Activated T-helper 17 cell treated with anti-CD3 and anti-CD28 coated beads, Interleukin-2, amount 50 U/mL, for 72 hours (primary cell): ENCODE measurements at places on chromosomes 5 and 9.

GRCh38 chr5:68822796-68823195, 271.0 kb upstream of the SLC30A5 start:
- ATAC-seq = no peak
- no peak overlapping the region for H3K27ac ChIP-seq
- H3K4me1 ChIP-seq = no peaks in the 10 kb centered on the region
- peaks cover 23% of the 10 kb centered on the region for H3K27me3 ChIP-seq

DNA sequence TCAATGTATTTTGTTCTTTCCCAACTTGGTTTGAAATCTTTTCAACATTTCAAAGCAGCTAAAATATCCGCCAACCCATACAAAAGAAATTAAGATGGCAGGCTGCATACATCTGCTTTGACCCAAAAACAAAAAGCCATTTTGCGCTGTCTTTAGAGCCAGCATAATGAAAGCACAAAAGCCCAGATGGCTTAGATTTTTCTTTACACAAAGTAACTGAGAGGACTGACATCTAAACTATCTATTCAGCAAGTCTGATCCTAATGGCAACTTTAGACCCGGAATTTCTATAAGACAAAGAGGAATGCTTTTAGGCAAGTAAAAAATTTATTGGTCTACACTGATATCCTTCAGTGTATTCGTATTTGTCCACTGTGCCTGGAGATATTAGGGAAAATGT, 86.3 kb downstream of the MYO10 start:
- H3K27me3 ChIP-seq = peaks cover 6% of the 10 kb centered on the region
- no peak for ATAC-seq
- H3K4me3 ChIP-seq = no peak overlapping the region
- no peaks in the 10 kb centered on the region for H3K4me1 ChIP-seq
- H3K36me3 ChIP-seq = no peaks in the 10 kb centered on the region

- no peaks in the 10 kb centered on the region for H3K4me1 ChIP-seq
- no peaks in the 10 kb centered on the region for H3K27me3 ChIP-seq
- H3K36me3 ChIP-seq = peaks cover 89% of the 10 kb centered on the region
- ATAC-seq = no peak
- no peak overlapping the region for H3K4me3 ChIP-seq
Measured at GRCh38 chr9:456365-456764, 241.7 kb downstream of the DOCK8 start.

- H3K4me3 ChIP-seq = no peak overlapping the region
- no peaks in the 10 kb centered on the region for H3K4me1 ChIP-seq
- no peaks in the 10 kb centered on the region for H3K27me3 ChIP-seq
Measured at GRCh38 chr9:13862654-13863053, 451.3 kb downstream of the NFIB start.

DNA sequence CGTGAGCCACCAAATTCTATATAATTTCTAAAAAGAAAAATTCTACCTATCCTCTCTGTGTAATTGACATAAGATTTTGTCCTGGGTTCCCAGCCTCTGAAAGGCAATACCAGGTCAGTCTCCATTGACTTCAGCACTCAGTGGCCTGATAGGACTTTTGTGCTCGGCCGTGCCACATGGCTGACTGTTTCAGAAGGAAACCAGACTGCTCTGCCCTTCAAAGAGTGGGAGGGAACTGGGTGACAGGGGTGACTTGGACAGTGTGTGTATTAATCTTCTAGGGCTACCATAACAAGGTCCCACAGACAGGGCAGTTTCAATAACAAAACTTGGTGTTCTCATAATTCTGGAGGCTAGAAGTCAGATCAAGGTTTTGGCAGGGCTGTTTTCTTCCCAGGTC, 43.0 kb downstream of the ARHGAP26 start:
- H3K36me3 ChIP-seq = no peaks in the 10 kb centered on the region
- no peaks in the 10 kb centered on the region for H3K27me3 ChIP-seq
- no peak overlapping the region for H3K27ac ChIP-seq
- ATAC-seq = no peak
- H3K4me1 ChIP-seq = peaks cover 8% of the 10 kb centered on the region
- H3K4me3 ChIP-seq = no peak overlapping the region

DNA sequence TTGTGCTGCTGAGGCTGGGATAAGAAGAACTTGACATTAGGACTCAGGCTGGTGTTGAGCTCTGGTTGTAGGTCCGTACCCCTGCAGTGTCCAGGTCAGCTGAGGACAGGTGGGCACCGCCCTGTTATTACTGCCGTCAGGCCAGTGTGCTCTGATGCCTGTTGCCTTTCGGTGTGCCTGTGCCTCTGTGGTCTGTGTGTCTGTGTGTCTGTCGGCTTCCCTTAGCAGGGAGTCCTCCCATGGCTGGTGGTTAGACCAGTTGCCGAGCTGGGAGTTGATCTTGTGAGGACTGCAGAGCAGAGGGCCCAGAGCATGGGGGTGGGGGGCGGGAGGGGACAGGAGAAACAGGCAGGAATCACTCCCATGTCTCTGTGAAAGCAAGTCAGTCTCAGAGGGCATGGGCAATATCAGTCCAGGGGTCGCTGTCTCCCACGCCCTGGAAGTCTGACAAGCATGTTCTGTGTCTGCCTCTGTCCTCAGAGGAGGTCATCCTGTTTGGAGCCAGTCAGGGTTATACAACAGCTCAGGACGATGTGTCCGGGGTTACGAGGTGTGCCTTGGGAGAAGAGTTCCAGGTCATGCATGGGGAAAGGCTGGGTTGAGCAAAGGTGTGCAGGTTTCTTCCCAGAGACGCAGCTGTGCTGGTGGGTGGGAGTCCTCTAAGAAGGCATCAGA, 67.3 kb upstream of the GARNL3 start:
- H3K4me3 ChIP-seq = no peak overlapping the region
- H3K36me3 ChIP-seq = no peaks in the 10 kb centered on the region
- no peak overlapping the region for H3K27ac ChIP-seq
- no peak for ATAC-seq
- no peaks in the 10 kb centered on the region for H3K27me3 ChIP-seq
- H3K4me1 ChIP-seq = no peaks in the 10 kb centered on the region

- H3K4me3 ChIP-seq = no peak overlapping the region
- no peaks in the 10 kb centered on the region for H3K27me3 ChIP-seq
- H3K27ac ChIP-seq = no peak overlapping the region
- H3K36me3 ChIP-seq = no peaks in the 10 kb centered on the region
Measured at GRCh38 chr9:79895232-79895631, 323.5 kb downstream of the TLE4 start.

GRCh38 chr5:181241393-181241975, 2.2 kb downstream of the RACK1 start:
- peak; percentile 72 for ATAC-seq
- peak overlapping the region; percentile 99 for H3K27ac ChIP-seq
- H3K27me3 ChIP-seq = no peaks in the 10 kb centered on the region

GRCh38 chr5:84393969-84394368, 9.3 kb upstream of the EDIL3 start:
- ATAC-seq = no peak
- no peak overlapping the region for H3K4me3 ChIP-seq
- no peaks in the 10 kb centered on the region for H3K36me3 ChIP-seq

GRCh38 chr9:116695438-116695837, 8.3 kb downstream of the TRIM32 start:
- H3K27me3 ChIP-seq = no peaks in the 10 kb centered on the region
- H3K4me1 ChIP-seq = peaks cover 40% of the 10 kb centered on the region
- no peak overlapping the region for H3K27ac ChIP-seq
- ATAC-seq = no peak
- peaks cover 55% of the 10 kb centered on the region for H3K36me3 ChIP-seq

DNA sequence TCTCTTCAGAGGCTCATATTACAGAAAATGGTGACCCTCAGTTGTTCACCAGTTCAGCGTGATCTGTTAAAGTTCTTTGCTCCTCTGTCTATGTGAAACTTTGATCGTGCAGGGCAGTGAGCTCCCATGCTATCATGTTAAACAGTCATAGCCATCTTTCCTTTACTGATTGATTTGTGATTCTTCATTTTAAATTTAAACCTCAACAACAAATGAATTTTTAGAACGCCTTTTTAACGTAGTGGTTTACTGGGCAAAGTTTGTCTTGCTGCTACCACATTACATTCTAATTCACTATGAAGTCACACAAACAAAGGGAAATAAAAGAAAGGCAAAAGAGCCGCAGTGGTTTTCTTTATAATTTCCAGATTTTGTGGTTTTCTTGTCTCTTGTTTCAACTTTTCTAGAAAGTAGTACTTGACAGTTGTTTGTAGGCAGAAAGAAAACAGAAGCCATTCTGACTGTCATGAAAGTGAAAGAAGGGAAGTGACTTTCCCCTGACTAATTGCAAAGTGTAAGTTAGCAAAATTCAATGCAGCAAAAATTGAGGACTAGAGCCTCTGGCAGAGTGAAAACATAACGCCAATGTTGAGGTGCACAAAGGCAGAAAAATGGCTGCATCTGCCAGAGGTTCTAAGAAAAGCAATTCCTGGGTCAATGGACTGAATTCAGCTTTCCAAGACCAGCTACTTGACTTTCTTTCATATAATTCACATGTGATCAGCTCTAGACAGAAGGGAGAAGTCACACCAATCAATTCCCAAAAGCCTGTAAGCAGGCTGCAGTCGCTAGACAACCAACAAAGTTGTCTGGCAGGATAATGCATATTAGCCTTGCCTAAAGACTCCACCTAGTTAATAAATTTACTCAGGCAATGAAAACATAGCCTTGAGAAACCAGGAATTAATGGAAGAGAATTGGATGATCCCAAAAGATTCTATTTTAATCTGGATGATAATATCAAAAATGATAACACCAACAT, 7.1 kb upstream of the IFNA6 start:
- peak overlapping the region; percentile 66 for H3K4me3 ChIP-seq
- H3K27ac ChIP-seq = peak overlapping the region; percentile 47
- peaks cover 21% of the 10 kb centered on the region for H3K27me3 ChIP-seq
- H3K36me3 ChIP-seq = no peaks in the 10 kb centered on the region

DNA sequence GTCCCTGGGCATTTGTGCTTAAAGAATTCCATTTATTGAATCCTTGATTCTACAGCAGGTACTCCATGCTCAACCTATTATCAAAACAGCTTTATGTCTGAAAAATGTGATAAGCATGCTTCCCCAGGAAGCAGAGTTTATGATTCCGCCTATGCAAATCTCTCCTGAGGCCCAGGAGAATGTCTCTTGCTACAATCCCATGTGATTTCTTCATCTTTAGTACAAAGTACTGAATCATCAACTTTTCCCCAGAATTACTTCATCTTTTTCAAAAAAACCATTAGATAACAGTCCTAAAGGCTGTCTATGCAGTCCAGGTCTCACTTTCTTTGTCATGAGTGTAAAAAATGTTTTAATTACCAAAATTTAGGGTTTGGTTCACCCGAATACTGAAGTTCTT, 130.2 kb upstream of the ADAMTSL1 start:
- H3K4me1 ChIP-seq = no peaks in the 10 kb centered on the region
- no peak overlapping the region for H3K27ac ChIP-seq
- ATAC-seq = no peak
- no peaks in the 10 kb centered on the region for H3K27me3 ChIP-seq
- no peaks in the 10 kb centered on the region for H3K36me3 ChIP-seq
- H3K4me3 ChIP-seq = no peak overlapping the region

GRCh38 chr9:129124506-129125069, 13.4 kb downstream of the PTPA start:
- peaks cover 91% of the 10 kb centered on the region for H3K36me3 ChIP-seq
- no peaks in the 10 kb centered on the region for H3K4me1 ChIP-seq
- no peaks in the 10 kb centered on the region for H3K27me3 ChIP-seq
- H3K4me3 ChIP-seq = no peak overlapping the region
- H3K27ac ChIP-seq = no peak overlapping the region
- no peak for ATAC-seq

- H3K27me3 ChIP-seq = no peaks in the 10 kb centered on the region
- H3K4me3 ChIP-seq = peak overlapping the region; percentile 20
- H3K4me1 ChIP-seq = peaks cover 47% of the 10 kb centered on the region
- H3K36me3 ChIP-seq = no peaks in the 10 kb centered on the region
- no peak overlapping the region for H3K27ac ChIP-seq
Measured at GRCh38 chr5:10577371-10578292, 13.8 kb downstream of the ANKRD33B start.

GRCh38 chr9:35311891-35312639, 150.3 kb downstream of the UNC13B start:
- no peak overlapping the region for H3K27ac ChIP-seq
- H3K4me1 ChIP-seq = no peaks in the 10 kb centered on the region
- no peak overlapping the region for H3K4me3 ChIP-seq
- H3K27me3 ChIP-seq = peaks cover 7% of the 10 kb centered on the region
- H3K36me3 ChIP-seq = no peaks in the 10 kb centered on the region

DNA sequence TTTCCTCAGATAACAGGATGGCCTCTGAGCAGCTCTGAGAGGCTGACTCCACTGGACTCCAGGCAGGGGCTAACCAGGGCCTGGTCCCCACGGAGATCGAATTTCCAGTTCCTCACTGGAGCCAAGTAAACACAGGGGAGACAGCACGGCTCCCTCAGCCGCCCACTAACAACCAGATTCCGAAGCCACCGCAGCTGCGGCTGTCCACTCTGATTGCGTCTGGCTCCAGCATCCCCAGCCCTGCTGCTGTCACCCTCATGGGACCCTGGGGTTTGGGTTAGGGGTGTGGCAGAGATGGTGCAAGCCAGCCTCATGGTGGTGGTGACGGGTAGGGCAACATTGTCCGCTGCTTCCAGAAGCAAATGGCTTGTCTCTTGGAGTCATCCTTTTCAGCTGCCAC, 172.6 kb downstream of the RGS3 start:
- peaks cover 4% of the 10 kb centered on the region for H3K27me3 ChIP-seq
- H3K4me3 ChIP-seq = no peak overlapping the region
- H3K4me1 ChIP-seq = peaks cover 4% of the 10 kb centered on the region
- ATAC-seq = no peak

- H3K4me1 ChIP-seq = no peaks in the 10 kb centered on the region
- H3K4me3 ChIP-seq = no peak overlapping the region
- no peaks in the 10 kb centered on the region for H3K36me3 ChIP-seq
- H3K27me3 ChIP-seq = peaks cover 13% of the 10 kb centered on the region
Measured at GRCh38 chr9:94687451-94687850, 39.0 kb upstream of the AOPEP start.

DNA sequence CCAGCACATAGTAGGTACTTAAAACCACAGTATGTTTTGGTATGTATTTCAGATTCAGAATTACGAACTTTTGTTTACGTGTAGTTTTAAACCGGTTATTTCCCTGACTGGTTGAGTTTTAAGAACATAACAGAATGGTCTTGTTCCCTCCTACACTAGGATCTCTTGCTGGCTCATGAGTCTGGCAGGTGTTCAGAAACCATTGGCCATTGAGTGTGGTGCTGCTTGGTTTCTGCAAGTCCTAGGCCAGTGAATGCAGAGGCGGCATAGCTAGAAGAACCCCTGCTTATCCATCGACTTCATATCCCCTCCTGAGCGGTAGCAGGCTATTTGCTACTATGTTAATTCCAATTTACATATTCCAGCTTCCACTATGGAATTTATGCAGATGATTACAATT, 65.6 kb downstream of the GPR21 start:
- no peaks in the 10 kb centered on the region for H3K27me3 ChIP-seq
- no peak overlapping the region for H3K4me3 ChIP-seq
- ATAC-seq = no peak
- H3K4me1 ChIP-seq = no peaks in the 10 kb centered on the region
- H3K36me3 ChIP-seq = peaks cover 89% of the 10 kb centered on the region

- peaks cover 10% of the 10 kb centered on the region for H3K4me1 ChIP-seq
- H3K27ac ChIP-seq = no peak overlapping the region
- ATAC-seq = no peak
- no peak overlapping the region for H3K4me3 ChIP-seq
- H3K36me3 ChIP-seq = peaks cover 11% of the 10 kb centered on the region
Measured at GRCh38 chr9:131960851-131961495, 118.7 kb downstream of the MED27 start.

- ATAC-seq = no peak
- no peaks in the 10 kb centered on the region for H3K4me1 ChIP-seq
- no peaks in the 10 kb centered on the region for H3K36me3 ChIP-seq
- H3K27me3 ChIP-seq = peaks cover 1% of the 10 kb centered on the region
- no peak overlapping the region for H3K4me3 ChIP-seq
- H3K27ac ChIP-seq = no peak overlapping the region
Measured at GRCh38 chr9:90894986-90895687, 93.5 kb downstream of the SYK start.

GRCh38 chr9:127877566-127877998, at the start of gene AK1:
Gene AK1 (minus strand): TSS chr9:127877675. CDS start chr9:127874617, 3,058 bp downstream.
- H3K36me3 ChIP-seq = no peaks in the 10 kb centered on the region
- H3K27ac ChIP-seq = no peak within 1 kb of the TSS
- ATAC-seq = no peak
- H3K27me3 ChIP-seq = no peaks in the 10 kb centered on the region
- no peaks in the 10 kb centered on the region for H3K4me1 ChIP-seq
- peak within 1 kb of the TSS; percentile 25 for H3K4me3 ChIP-seq
